ENCODE measurements at places on chromosomes 4 and X.

DNA sequence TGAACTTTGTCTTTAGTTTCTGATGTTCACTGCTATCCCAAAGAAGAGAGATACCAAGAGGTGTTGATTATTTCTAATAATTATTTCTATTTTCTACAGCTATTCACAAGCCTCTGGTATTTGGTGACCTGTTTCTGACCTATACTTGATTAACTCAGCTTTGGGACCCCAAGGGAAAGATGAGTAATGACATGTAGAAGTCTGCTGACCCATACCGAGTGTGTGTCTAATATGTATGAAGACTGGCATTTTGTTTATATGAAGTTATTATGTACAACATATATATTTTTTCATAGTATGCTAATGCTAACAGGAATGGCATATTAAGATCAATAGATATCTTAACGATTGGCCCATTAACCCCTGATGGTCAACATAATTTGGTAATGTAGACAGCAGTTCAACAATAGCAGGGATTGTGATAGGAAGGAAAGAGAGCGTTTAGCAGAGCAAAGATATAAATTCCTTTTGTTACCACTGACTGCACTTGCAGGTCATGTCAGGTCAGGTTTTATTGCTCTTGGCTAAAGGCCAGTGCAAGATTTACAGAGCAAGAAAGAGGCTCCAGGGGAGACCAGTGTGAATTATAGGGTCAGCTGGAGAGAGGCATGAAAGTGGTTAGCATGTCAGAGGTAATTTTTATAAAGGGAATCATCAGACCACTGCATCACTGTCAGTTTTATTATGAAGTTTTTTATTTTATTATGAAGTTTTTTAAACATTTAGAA lies 94.7 kb upstream of the DIPK2B start:
- peak; percentile 26 for DNase-seq

GRCh38 chr4:118259111-118259510 lies 93.7 kb downstream of the PRSS12 start:
- no peak for DNase-seq

GRCh38 chrX:149860445-149860844 lies 20.5 kb upstream of the MAGEA8 start:
- no peak for DNase-seq

GRCh38 chr4:122873146-122873545 lies 46.5 kb downstream of the FGF2 start:
- no peak for DNase-seq

GRCh38 chrX:119010491-119010890 lies 36.1 kb downstream of the LONRF3 start:
- no peak for DNase-seq

GRCh38 chrX:19557822-19558221 lies 42.5 kb upstream of the MAP3K15 start:
- DNase-seq = no peak

- no peak for DNase-seq
Measured at GRCh38 chr4:99696801-99697200, 39.2 kb upstream of the C4orf54 start.

GRCh38 chr4:45183905-45184304 lies 457.5 kb upstream of the GNPDA2 start:
- DNase-seq = no peak

- DNase-seq = no peak
Measured at GRCh38 chrX:72205706-72206105, 24.1 kb downstream of the PIN4 start.
